ENCODE measurements at places on chromosomes 12 and 14. TPM values are rescaled to one million over a fixed set of nuclear protein-coding genes. Genes with fewer than 3 reads are reported as not detected.

The ALG10B gene
- polyA plus RNA-seq, result 0.84 TPM

The TPCN1 gene
- polyA plus RNA-seq, result 57.6 TPM

The VTI1B gene
- 58.3 TPM for polyA plus RNA-seq

The C12orf54 gene
- polyA plus RNA-seq, result 5.8 TPM

The INHBE gene
- polyA plus RNA-seq, result not detected

The POP5 gene
- 35.8 TPM for polyA plus RNA-seq

Measured in esophagus (tissue), 2 donors.